ENCODE measurements at places on chromosomes 5 and 9.

DNA sequence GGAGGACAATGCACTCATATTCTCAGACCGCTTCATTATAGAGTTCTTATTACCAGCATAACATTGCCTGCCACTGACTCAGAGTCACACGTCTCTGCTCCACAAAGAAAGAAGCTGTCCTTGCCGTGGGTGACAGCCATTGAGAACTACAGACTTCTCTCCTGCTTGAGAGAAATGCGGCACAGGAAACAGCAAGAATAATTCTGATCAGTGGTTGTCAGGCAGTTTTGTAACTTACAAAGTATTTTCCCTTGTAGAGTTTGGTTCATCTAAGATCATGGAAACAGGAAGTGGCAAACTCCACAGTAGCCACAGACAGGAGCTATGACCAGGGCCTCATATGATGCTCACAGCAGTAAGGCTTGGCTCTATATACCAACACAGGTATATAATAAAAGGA, 47.0 kb downstream of the KCNV2 start:
- DNase-seq, result no peak

- DNase-seq, result peak; percentile 61
Observed at GRCh38 chr9:73869264-73869663, 627.9 kb upstream of the RORB start.

- DNase-seq, result no peak
Observed at GRCh38 chr9:68709291-68710110, 4.5 kb downstream of the PIP5K1B start.

DNA sequence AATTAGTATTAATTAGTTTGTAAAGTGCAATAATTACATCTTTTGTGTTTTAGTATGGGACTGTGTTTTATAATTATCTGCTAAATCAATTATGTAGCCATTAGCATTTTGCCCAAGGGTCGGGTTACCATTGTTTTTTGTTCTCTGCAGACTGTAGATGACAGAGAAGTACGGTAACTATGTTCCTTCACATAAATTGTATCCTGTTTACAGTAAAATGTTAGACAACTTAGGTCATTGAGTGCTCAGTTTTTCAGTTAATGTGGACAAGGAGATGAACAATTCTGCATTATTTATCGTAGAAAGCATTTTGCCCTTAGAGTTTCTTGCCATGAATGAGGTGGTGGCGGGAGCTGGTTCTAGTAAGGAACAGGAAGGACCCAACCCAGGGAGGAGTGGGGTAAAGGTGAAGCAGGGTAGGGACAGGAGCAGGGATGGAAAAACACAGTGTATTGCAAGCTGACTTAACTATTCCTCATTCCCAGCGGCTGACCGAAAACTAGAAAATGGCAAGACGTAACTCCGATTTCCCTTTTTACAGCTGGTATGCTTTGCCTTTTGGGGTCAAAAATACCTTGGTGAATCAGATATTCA, 243.7 kb upstream of the SLC24A2 start:
- no peak for DNase-seq

GRCh38 chr9:84229191-84229590, 111.4 kb downstream of the SLC28A3 start:
- DNase-seq, result no peak

DNA sequence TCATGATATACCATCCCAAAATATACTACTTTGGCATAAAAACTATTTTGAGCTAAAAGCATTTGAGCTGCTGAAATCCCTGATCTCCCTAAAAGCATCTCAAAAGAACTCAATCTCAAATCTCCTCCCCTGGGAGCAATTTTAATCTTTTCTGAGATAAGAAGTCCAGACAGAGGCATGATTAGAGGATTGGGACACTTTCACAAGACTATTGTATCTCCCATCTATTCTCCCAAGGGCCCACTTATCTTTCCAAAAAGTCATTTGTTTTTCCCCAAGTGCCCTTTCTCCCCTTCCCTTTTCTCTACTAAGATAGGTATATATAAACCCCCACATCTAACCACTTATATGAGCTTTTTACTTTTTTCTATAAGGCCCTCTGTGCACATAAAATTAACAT, 79.7 kb downstream of the ALDH7A1 start:
- no peak for DNase-seq

DNA sequence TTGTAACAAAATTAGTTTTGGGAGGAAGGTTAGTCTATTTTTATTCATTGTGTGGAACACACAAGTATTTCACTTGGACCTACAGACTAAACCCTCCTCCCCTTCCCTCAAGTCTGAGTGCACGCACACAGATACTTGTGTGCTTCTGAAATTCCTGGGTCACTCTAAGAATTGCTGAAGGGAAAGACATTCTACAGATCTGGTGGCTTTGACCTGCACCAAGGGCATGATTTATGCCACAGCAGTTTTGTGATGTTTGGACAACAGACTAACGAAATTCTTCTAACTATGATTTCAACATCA, 150.5 kb downstream of the ARL15 start:
- no peak for DNase-seq

- DNase-seq, result no peak
Observed at GRCh38 chr9:5441043-5441442, 3.3 kb upstream of the PLGRKT start.

- no peak for DNase-seq
Observed at GRCh38 chr5:68167195-68167651, 48.3 kb upstream of the PIK3R1 start.

GRCh38 chr5:119031905-119032304, 39.0 kb upstream of the DMXL1 start:
- DNase-seq, result no peak

DNA sequence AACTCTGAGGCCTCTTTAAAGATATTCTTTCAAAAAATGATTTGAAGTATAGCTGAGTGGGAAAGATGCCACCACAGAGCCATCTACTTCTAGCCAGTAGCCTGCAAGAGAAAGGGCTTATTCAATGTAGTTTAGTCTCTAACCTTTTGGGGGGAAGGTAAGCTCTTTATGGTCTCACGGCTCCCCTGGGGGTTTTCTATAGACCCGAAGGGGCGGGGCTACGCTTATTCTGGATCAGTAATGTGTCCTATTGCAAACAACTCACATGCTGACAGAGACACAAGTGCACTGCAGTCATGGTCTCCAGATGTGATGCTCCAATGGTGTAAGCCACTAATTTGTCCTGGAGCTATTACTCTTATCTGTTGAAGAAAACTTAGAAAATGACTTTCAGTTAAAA, 53.4 kb upstream of the RPS23 start:
- DNase-seq, result no peak

- DNase-seq, result no peak
Observed at GRCh38 chr5:84831701-84832100, 447.0 kb upstream of the EDIL3 start.

DNA sequence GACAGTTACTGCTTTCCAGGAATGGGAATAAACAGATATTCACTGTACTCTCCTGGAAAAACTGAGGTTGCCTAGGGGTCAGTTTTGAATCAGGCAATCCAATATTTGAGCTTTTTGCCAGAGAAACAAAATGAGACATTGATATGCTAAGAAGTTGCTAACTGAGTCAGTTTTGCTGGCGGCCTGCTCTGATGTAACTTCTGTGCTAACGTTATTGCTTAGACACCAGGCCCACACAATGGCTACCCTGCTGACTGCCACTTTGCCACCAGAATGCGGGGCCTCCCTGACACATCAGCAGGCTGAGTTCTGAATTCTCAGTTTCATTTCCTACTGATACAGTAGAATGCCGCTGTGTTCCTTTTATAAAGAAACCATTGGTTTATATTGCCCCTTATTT, 18.2 kb upstream of the ZNF618 start:
- DNase-seq, result no peak

DNA sequence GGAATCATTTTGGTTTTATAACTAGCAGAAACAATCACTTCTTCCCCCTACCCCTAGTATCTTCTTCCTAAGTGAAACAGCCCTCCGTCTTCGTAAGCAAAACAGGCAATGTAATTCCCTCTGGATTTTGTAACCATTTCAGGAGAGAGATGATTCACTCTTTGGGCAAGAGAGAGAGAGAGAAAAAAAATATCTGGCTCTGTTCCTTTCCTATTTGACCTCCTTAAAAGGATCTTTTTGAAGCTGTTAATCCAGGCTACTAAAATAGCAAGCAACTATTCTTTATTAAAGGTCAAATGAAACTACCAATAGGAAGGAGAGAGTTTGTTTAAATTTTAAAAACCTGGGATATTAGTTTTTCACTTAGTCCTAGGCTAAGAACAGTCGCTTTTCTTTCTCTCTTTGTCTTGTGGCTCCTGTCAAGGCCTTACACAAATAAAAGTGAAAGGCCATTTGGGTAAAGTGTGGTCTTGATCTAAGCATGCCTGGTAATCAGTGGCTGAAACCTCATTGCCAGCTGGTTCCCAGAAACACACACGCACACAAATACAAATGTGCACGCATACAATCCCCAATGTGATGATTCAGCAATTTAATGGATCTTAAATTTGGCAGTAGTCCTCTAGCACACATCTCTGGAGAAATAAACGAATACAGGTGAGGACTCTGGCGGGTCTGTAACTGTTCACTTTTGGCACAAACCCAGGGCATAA, 70.2 kb downstream of the PRUNE2 start:
- DNase-seq, result no peak

- no peak for DNase-seq
Observed at GRCh38 chr5:172939071-172939470, 20.2 kb upstream of the RPL26L1 start.

DNA sequence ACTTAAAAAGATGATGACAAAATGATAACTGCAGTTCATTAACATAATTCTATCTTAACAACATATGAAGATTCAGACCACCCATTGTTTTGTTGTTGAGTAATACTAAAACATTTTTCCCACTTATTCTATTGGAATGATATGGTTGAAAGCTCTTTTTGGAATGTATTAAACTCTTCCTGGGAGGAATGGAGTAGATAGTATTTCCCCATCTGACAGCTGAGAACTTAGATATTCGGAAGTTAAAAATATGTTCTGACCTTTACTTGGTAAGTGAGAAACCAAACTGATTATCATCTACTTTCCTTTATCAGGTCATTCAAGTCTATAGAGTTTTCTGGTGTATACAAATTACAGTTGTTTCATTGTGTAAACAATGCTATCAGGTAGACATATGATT, 452.9 kb downstream of the CSNK1G3 start:
- DNase-seq, result no peak

DNA sequence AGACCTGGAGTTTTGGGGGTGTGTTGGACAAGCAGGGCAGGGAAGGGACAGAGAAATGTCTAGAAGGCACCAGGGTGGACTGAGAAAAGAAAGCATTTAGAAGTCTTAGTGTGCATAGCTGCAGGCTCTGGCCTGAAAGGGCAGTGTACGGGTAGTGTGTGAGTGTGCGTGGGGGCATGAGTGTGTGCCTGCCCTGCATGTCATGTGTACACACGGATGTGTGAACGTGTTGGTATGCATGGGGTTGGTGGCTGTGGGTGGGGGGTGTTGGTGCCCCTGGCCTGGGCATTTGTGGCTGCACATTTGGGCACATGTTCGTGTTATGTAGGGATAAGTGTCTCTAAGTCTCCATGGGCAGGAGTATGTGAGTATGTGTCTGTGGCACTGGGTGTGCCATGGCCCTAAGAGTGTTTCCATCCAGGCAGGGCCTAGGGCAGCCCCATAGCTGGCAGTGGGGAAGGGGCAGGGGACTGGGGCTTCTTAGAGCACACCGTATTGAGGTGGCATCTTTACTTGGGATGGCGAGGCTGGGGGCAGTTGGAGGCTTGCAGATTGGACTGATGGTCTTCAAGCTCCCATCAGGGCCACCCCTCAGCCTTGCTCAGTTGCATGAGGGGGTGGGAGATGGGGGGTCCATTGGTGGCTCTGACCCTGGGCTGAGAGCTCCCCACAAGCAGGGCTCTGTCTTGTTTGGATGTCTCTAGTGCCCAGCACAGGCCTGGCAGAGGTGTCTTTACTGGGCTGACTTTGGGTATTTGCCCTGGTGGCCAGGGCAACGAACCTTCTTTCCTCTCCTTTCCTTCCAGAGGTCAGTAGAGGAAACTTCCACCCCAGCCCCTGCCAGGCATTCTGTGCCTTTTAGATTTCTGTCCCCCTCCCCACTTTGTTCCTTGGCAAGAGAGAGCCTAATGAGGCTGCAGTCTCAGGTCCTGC, 15.0 kb downstream of the PSD2 start:
- DNase-seq, result no peak

DNA sequence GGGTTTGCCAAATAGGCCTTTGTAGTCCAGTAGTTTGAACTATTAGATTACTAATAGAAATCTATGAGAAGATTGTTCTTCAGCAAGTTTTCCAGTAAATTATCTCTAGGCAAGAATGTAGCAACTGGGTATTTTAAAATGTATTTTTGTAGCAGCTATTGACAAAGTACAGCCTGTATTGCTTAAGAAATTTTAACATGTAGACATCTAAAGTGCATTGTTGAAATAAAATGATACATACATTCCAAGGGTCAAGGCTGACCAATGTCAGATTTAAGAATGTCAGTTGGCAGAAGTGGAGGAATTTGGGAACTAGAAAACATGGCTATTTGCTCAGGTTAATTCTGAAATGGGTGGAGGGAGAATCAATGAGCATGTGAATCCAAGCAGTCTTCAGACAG, 57.5 kb upstream of the ZSWIM6 start:
- DNase-seq, result no peak

DNA sequence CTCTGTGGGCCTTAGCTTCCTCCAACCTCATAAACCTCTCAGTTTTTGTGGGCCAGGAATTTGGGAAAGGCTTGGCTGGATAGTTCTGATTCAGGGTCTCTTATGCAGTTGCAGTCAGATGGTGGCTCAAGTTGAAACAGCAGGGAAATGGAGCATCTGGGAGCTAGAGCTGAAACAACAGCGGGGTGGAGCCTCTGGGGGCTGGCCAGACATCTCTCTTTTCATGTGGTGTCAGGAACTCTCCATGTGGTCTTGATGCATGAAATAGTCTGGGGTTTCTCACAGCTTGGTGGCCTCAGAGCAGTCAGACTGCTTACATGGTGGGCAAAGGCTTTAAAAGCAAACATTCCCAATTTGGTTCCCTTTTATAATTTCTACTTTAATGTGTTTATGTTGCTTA, 13.5 kb downstream of the ZNF346 start:
- no peak for DNase-seq

DNA sequence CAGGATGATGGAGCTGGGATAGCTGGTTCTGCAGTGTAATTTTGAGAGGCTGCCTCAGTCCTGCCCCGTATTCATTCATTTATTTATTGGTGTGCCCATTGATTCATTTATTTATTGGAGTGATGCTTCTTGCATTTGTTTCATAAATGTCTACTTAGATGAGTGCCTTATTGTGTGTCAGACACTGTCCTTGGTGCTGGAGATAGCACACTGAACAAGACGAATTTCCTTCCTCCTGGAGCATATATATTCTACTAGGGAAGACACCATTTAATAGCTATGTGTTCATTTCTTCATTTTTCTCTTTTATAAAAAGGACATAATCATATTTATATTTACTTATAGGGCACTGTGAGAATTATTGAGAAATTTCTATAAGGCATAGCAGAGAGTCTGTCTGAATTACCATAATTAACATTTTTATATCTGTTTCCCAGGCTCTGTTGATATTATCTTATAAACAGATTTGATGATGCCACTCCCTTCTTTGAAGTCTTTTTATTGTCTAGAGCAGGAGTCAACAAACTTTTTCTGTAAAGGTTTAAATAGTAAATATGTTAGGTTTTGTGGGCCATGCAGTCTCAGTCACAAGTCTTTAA, 433.9 kb upstream of the ZNF608 start:
- no peak for DNase-seq

- DNase-seq, result no peak
Observed at GRCh38 chr5:169909945-169910344, 70.3 kb downstream of the INSYN2B start.

GRCh38 chr9:94754976-94755475, 28.5 kb downstream of the AOPEP start:
- DNase-seq, result no peak
